ENCODE measurements at places on chromosomes 6 and 20.

- DNase-seq: no peak
These were observed 20.8 kb upstream of the TRAF3IP2 start for GRCh38 chr6:111626441-111626840.

GRCh38 chr6:4208158-4208557, 72.8 kb upstream of the ECI2 start:
- no peak for DNase-seq

DNA sequence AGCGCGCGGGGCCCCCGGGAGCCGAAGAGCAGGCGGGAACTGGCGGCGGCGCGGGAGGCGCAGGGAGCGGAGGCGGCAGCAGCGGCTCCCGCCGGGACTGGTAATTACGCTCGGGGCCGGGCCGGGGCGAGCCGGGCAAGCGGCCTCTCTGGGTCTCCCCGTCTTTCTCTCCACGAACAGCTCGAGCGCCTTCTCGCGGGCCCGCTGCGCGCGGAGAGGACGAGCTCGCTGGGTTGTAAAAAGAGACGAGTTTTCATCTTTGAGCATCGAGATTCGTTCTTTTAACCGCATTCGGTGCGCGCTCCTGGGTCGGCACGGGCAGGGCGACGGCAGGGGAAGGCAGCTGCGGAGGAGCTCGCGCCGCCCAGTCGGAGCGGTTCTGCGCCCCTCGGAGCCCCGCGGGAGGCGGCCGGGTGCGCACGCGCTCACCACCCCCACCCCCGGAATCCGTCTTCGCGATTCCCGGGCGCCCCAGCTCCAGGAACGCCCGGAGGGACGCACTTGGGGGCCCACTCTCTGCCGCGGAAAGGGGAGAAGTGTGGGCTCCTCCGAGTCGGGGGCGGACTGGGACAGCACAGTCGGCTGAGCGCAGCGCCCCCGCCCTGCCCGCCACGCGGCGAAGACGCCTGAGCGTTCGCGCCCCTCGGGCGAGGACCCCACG, 38.0 kb downstream of the YTHDF1 start:
- DNase-seq: no peak

- DNase-seq: no peak
These were observed 4.9 kb downstream of the ANKRD66 start for GRCh38 chr6:46751658-46752057.

DNA sequence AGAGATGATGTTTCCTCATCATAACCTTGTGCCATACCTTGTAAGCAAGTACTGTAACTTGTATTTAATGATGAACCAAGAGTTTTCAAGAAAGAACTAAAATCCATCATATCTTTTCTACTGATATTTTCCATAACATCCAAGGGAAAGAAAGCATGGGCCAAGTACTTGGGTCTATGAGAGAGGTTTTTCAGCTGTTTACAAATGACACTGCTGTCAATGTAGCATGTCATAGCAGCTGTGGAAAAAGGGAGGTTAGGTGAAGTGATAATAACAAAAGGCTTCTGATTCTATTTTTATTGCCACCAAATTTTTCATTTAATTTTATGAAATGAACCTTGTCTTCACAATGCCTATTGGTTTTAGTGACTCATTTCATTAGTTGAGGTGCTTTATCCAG, 482.3 kb downstream of the LMBRD1 start:
- DNase-seq: no peak

- DNase-seq: no peak
These were observed 49.1 kb upstream of the TASP1 start for GRCh38 chr20:13687815-13688214.

DNA sequence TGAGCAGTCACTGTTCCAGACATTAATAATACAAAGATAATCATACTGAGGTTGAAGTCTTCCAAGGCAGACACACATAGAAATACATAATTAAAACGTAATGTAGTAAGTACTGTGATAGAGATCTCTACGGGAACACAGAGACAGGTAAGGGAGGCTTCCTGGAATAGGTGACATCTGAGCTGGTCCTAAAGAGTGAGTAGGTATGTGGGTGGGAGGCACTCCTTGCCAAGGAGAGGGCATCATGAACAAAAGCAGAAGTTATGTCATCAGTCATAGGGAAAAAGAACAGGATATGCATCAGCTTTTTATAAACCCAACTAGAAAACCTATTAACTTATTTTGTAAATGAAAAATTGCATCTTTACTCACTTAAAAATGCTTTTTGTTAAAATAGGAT, 110.0 kb downstream of the MAP7 start:
- DNase-seq: no peak

GRCh38 chr6:36633915-36634314, 39.8 kb downstream of the SRSF3 start:
- DNase-seq: no peak

DNA sequence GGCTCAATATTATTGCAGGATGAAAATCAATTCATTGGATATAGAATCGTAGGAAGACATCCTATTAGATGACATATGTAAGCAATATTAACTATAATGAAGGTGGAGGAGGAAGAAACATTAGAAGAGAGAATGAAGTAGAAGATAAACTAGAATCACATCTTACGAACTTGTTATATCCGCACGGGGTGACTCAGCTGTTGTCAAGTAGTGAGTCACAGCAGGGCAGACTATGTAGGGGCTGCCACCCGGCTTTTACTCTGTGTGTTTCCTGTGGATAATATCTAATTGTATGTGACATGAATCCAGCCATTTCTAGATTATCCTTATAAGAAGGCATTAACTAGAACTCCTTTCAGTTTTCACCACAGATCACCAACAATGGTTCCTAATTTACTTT, 520.2 kb downstream of the DOK5 start:
- DNase-seq: no peak

DNA sequence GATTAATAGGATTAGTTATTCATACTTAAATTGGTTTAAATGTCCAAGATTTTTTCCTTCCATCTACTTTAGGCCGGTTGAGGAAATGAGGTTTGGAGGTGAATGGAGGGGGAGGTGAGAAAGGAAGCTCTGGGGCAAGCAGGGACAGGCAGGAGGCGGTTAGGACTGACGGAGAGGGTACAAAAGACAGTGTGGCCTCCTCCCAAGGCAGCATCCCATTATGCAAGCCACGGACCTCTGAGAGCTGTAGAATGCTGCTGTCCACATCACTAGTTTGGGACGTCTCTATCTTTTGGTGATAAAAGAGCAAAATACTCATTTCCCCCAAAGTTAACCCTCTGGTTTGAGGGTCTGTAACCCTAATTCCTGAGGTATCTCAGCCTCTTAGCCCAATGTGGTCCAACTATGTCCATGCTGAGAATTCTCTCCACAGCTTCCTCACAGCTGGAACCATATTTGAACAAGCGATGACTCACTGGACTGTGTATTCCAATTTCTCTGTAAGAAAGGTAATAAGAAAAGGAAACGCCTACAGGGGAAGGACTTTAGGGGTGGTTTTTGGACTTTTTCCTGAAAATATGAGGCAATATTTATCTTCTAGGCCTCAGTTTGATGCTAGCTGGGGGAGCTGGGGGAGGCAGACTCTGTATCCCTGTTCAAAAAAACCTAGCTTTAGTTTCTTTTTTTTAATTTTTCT, 172.2 kb downstream of the TFAP2B start:
- DNase-seq: no peak

DNA sequence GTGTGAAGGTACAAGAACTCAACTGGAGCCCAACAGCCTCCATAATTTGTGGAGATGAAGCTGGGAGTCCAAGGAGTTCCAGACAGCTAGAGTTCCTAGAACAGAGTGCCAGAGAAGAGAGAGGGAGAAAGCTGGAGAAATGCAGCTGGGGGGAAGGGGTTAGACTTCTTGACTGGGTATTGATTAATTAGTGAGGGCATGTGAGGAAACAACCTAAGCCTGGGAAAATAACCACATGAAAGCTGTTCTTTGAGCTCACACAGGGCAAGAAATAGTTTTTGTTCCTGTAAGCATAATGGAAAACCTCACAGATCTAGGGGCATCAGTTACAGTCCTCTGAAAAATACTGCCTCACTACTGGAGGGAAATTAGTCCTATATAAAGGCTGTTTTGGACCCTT, 230.5 kb upstream of the FKBP1C start:
- DNase-seq: no peak

GRCh38 chr6:148803979-148804378, 57.1 kb downstream of the UST start:
- no peak for DNase-seq

DNA sequence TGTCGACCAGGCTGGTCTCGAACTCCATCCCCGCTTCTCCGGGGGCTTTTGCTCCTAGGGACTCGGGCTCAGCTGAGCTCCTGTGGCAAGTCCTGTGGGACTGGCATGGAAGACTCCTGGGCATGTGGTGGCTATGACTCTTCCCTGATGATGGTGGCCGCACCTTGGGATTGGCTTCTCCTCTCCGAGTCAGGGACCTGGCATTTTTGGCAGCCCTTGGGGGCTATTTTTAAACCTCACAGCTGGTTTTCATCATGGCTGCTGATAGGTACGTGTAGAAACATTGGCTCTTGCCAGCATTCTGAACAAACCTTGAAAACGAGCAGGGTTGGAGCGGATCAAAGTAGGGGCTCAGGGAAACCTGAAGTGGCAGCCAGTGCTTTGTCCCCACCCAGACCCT, 54.1 kb downstream of the RBM38 start:
- peak; percentile 73 for DNase-seq

DNA sequence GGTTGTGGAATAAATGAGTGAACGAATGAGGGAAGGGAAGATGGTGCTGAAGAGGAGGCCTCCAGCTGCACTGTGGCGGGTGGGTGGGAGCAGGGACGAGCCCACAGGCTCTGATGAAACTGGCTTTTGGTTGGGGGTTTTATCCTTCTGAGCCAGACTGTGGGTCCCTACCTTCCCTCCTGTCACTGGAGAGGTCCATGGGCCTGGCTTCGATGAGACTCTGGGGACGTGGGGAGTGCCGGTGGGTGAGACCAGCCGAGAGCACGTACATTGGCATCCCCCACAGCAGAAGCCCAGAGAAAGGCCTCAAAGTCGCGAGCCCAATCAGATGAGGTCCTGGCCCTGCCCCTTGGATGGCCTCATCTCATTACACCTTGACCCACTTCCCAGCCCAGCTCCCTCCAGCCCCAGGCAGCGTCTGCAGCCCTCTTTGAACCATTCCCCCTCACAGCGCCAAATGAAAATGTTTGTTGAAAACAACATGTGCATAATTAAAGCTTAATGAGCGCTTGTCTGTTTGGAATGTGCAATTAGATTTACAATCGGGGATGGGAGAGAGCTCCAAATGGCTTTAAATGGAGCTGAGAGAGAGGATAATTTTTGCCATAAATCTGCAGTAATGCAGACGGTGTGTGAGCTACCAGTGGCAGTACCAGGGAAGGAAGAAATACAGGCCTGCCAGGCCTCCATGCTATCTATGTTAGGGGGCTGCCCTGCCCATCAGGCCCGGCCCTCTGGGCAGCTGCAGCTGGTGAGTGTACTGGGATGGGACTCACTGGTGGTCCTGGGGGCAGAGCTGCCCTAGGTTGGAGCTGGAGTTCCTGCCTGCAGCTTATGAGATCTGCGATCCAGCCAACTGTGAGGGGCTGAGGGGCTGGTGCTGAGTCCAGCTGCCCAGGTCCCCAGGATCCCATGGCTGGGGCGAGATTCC, 47.2 kb downstream of the TOX2 start:
- DNase-seq: peak; percentile 39

DNA sequence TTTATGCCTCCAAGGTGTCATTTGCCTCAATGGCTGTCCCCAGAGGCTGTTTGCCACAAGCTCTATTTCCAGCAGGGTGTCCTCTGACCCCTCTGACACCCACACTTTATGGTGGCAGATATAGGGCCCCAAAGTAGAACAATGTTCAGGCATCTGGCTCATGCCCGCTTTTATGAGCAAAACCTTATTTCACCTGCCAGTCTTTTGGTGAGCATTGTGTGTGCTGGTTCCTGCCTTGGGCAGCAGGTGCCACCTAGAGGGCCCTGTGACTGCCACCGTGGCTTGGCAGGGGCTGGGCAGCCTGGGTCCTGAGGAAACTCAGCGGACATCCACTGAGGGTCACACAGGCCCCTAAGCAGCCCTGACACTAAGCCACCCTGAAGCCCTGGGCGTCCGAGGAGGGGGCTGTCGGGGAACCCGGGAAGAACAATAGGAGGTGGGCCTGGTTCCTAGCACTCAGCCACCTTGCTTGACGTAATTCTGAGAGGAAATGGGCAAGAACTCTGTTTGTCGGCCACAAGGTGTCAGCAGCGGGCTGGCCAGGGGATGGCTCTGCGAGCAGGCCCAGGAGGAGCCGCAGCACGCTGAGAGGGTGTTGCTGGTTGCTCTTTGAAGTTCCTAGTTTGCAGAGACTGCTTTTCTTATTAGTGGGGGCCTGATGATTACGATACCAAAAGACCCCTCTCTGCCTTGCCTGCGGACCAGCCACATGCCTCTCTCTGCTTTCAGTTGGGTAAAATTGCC, 148.9 kb downstream of the SCML4 start:
- DNase-seq: peak; percentile 81

- no peak for DNase-seq
These were observed 174.9 kb upstream of the PRND start for GRCh38 chr20:4546786-4547185.

DNA sequence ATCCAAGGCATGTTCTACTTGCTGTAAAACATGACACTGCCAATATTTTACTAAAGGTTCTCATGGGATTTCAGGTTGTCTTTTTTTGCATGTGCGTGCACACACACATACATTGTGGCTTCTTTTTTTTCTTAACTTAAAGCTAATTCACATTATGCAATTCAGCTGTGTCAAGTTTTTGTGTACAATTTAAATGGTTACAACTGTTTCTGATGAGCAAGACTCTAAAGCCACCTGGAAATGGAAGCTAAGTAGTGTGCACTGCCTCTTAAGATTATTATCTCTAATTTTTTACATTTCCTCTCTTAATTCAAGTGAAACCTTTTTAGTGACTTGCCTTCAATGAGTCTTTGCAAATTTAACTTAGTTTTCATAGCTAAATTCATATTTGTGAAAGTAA, 75.3 kb downstream of the TULP4 start:
- DNase-seq: no peak

GRCh38 chr20:4828830-4829513, 107.3 kb downstream of the PRND start:
- no peak for DNase-seq

GRCh38 chr6:53111865-53112264, 36.8 kb downstream of the GCM1 start:
- DNase-seq: no peak

- DNase-seq: no peak
These were observed 2.0 kb downstream of the CD40 start for GRCh38 chr20:46120136-46120535.

DNA sequence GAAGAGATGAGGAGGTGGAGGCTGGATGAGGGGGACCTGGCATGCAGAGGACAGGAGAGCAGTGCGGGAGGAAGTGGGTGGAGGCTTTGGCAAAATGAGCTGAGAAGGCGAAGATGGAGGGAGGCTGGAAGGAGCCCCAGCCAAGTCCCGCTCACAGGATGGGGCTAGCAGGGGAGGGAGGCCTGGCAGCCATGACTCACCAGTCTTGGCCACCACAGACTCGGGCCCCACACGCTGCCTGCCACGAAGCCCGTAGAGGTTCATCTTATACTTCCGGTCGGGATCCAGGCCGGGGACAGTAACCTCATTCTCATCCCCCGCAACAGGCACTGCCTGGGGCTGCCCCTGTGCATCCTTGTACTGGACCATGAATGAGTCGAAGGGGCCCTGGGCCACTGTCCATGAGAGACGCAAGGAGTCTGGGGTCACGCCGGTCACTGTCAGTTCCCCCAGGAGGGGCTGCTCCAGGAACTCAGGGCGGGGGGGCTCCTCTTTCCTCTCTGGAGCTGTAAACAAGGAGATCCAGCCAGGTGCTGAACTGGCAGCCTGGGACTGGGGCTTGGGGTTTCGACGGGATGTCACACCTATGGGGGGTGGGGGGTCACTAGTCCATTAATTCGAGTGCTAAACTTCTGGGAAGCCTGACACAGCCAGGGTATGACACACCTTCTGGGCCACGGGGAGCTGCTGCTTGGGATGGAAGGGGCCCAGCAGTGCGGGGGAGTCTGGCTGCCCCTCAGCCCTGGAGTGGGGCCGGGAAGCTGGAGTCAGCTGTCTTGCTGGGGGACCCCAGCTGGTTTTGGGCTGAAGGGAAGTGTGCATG, 27.8 kb downstream of the TNXB start:
- DNase-seq: peak; percentile 88

Measured in psoas muscle (tissue), 8 donors.